ENCODE measurements at places on chromosomes 3 and 15. TPM values are rescaled to one million over a fixed set of nuclear protein-coding genes. Genes with fewer than 3 reads are reported as not detected.

TMCO5A gene
- total RNA-seq = not detected

LINGO1 gene
- not detected for total RNA-seq

GRCh38 chr3:54891540-54891897, 36.3 kb downstream of the LRTM1 start:
- H3K27me3 ChIP-seq = no peaks in the 10 kb centered on the region
- H3K27ac ChIP-seq = no peak overlapping the region
- H3K4me3 ChIP-seq = no peak overlapping the region
- H3K36me3 ChIP-seq = no peaks in the 10 kb centered on the region

DNA sequence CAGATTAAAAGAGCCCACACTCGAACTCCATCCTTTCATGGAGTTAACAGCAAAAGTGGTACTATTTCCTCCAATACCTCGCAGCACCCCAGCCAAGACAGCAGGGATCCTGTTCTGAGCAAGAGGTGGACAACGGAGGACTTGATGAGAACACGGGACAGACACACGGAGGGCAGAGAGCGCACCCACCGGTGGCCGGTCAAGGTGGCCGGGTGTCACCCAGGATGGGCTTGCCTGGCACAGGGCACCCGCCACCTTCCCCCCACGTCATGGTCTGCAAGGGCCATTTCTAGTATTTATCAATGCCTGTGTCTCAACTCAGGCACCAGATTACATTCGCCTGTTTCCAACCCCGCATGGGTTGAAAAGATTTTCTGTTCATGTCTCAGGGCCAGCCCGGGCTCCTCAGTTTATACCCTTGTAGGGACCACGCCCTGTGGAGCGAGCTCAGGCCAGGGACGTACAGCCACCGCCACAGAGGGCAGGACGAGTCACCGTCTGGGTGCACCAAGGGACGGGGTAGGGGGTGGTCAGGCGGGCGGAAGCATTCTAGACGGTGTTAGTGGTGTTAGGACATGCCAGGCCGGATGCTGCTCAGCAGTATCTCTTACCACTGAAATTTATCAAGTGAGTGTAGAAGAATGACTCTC, 64.2 kb downstream of the CYFIP1 start:
- H3K4me1 ChIP-seq = no peaks in the 10 kb centered on the region
- no peaks in the 10 kb centered on the region for H3K36me3 ChIP-seq
- no peak overlapping the region for H3K27ac ChIP-seq
- no peak for DNase-seq
- no peak overlapping the region for H3K4me3 ChIP-seq

DNA sequence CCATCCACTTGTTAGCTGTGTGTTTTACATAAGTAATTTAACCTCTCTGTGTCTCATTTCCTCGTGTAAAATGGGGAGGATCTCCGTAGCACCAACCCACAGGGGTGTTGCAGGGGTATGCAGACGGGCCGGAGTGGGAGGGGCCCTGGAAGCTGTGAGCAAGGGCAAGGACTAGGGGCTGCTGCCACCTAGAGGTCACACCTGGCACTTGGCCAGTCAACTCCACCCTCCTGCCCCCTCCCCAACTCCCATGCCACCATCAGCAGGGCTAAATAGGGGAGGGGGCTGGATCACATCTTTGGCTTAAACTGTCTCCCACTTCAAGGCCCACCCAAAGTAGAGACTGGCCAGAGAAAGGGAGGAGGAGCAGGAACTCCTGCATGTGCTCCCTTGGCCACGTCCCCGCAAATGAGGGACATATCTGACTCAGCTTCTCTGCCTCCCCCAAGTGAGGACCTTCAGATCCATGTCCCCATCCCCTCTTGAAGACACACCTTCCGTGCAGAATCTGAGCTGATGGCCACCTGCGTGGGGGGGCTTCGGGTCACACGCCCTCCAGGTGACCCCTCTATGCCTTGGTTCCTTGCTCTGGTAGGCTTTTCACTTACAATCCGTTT, 2.6 kb downstream of the CCDC9B start:
- no peaks in the 10 kb centered on the region for H3K27me3 ChIP-seq
- H3K4me1 ChIP-seq = no peaks in the 10 kb centered on the region
- no peaks in the 10 kb centered on the region for H3K36me3 ChIP-seq
- peak; percentile 79 for DNase-seq
- H3K4me3 ChIP-seq = no peak overlapping the region

DNA sequence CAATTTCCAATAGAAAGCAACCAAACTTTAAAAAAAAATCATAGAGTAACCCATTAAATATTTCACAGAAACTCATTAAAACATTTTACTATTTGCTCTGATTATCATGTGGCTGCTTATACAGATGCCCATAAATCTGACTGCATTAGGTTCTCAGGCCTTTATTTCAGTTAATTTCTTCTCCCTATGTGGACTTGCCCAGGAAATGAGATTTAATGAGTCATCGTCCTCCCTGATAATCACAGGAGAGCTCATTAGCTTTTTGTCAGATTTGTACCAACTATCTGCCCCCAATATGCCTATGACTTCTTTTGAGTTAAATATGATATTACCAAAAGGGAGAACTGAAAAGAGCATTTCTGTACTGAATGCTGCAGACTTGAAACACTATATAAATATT, 168.0 kb downstream of the FOXB1 start:
- H3K4me3 ChIP-seq = no peak overlapping the region
- no peaks in the 10 kb centered on the region for H3K4me1 ChIP-seq
- H3K27ac ChIP-seq = no peak overlapping the region
- H3K36me3 ChIP-seq = no peaks in the 10 kb centered on the region
- no peak for DNase-seq

- H3K4me3 ChIP-seq = no peak overlapping the region
- H3K36me3 ChIP-seq = no peaks in the 10 kb centered on the region
- H3K27ac ChIP-seq = no peak overlapping the region
- H3K4me1 ChIP-seq = no peaks in the 10 kb centered on the region
Observed at GRCh38 chr3:189622629-189623028, 8.6 kb upstream of the TP63 start.

GRCh38 chr3:195522254-195523023, 20.7 kb downstream of the PPP1R2 start:
- H3K4me1 ChIP-seq = peaks cover 18% of the 10 kb centered on the region
- H3K27ac ChIP-seq = peak overlapping the region; percentile 50
- peak; percentile 46 for DNase-seq
- H3K36me3 ChIP-seq = peaks cover 18% of the 10 kb centered on the region
- H3K4me3 ChIP-seq = no peak overlapping the region

Measured in naive thymus-derived CD4-positive, alpha-beta T cell (primary cell).